ENCODE measurements at places on chromosomes 2 and 18.

- DNase-seq, result no peak
Measured at GRCh38 chr2:191023235-191023679, 9.3 kb upstream of the STAT1 start.

DNA sequence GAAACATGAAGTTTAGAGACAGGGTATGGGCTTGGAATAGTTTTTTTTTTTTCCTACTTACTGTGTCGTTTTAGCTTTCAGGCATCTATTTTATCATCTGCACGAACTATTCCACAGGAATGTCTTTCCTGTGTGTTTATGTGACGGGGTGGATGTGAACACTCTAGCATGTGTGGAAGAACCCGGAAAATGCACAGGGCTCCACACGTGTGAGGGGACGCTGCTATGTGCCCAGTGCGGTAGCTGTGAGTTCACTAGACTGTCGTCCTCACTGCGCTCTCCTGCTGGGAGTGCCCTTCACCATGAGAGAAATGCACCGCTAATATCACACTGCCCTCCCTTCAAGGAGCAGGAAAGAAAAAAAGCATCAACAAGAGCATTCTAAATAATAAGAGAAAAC, 250.8 kb upstream of the PXDN start:
- DNase-seq, result no peak

DNA sequence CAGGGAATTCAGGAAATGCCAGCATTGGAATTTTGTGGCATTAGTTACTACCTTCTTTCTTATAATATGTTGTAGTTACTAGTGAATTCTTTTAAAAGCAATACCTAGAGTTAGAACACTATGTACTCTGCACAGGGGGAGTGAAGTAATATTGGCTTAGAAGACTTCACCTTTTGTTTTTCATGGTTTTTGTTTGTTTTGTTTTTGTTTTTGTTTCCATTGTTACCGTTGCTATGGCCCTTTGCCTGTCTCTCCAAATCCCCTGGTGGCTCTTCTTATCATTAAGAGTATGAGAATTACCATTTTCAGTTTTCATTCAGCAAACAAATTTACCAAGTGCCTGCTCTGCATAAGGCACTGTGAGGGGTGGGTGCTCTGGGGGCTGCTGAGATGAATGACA, 160.1 kb downstream of the HAUS1 start:
- no peak for DNase-seq

DNA sequence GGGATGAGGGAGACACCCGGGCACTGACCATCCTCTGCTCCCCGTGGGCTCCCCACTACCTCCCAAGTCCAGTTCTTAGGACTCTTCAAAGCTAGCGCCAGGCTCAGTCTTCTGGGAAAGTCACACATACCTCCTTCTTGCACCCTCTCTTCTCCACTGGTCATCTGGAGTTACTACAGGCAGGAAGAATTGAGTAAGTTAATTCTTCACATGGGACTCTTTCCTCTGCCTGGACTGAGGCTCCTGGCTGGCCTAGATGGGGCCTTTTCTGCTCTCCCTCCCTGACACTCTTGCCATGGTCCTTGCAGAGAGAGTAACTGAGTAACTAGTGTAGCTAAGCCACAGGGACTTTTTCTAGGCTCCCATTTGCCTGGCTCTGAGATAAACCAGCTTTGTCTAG, 96.5 kb upstream of the CELF4 start:
- DNase-seq, result no peak

- DNase-seq, result no peak
Measured at GRCh38 chr2:188028739-188029138, 262.9 kb upstream of the GULP1 start.
